ENCODE measurements at places on chromosomes 3 and 15.

DNA sequence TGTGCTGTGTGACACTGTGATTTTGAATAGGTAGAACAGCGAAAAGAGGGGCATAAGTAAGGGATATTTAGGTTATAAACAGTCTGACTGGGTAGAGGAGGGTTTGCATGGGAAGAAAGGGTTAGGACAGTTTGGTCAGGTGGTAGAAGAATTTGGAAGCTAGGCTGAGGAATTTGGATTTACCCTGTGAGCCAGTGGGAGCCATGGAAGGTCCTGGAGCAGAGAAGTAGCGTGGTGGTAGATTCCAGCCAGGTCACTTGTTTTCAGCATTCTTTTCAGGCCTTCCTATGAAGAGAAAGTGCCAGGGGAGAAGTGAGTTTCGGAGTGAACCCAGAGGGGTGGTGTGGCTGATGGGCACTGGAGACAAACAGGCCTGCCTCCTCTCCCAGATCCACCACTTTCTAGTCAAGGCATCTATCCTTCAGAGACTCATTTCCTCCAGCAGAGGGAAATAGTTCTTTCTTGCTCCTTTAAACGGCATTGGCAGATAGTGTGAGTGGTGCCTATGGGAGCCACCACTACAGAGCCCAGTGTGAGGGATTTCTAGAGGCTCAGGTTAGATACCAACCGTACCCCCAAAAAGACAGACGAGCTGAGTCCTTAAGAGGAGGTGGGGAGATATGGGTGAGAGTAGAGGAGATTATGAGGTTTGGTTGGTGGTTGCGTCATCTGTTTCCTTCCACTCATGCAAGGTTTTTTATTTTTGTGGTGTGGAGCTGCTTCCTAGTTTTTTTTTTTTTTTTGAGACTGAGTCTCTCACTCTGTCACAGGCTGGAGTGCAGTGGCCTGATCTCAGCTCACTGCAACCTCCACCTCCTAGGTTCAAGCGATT, 21.2 kb downstream of the PXK start:
- DNase-seq: no peak

DNA sequence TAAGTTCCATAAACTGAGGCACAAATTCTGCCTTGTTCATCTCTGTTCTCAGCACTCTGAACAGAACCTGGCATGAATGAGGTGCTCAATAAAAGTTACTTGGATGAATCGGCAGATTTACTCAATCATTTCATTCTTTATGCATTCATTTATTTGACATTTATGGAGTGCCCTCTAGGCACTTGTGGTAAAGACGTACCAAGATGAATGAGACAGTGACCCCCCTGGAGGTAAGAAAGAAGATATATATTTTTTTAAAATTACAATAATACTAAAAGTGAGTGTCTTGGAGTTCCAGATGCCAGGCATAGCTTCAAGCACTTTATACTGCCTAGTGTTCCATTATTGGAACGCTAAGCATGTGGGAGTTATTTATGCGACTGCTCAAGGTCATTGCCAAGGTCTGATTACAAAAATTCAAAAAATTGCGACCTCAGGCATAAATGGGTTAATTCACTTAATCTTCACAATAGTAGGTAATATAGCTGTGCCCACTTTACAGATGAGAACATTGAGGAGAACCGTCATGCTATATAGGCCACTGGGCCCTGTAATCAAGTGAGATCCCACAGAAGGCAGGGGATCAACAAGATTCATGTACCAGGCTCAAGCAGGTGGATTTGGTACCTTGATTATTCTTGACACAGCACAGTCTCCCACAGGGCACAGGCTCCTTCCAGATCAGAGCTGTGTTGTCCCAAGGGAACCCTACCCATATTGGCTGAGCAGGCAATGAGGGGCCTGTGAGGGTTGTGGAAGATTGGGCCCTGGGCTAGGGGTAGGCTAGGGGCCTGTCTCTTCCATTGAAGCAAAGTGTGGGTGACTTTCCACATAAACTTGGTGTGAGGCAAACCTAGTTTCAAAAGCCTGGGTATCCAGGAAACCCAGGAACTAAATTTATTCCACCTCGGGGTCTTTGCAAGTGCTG, 10.7 kb downstream of the XIRP1 start:
- DNase-seq: no peak

DNA sequence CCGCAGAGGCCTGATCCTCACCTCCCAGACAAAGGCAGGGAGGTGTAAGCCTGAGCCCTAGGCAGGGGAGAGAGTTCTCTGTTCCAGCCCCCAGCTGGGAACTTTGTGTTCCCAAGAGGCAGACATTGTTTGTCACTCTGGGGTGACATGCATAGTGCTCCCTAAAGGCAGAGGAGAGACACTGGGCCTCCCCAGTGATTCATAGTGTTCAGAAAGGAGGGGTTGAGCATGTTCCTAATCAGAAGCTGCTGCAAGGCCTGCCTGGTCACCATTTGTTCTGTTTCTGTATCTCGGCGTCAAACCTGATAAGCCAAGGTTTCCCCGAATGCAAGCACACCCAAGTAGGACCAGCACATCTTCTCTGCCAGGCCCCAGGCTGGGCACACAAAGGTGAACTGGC, 24.0 kb upstream of the SLC6A6 start:
- no peak for DNase-seq

GRCh38 chr15:93027413-93027812, 61.6 kb downstream of the RGMA start:
- DNase-seq: no peak

DNA sequence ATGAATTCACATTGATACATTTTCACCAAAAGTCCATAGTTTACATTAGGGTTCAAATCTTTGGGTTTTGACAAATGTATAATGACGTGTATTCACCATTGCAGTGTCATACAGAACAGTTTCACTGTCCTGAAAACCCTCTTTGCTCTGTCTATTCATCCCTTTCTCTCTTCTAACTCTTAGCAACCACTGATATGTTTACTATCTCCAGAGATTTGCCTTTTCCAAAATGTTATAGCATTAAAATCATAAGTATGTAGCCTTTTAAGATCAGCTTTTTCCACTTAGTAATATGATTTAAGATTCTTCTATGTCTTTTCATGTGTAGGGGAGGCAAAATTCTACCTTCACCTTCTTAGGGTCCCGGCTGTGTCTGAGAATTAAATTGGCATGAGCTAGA, 203.8 kb downstream of the TPRG1 start:
- no peak for DNase-seq

- DNase-seq: no peak
Measured at GRCh38 chr3:27591312-27592210, 107.4 kb upstream of the SLC4A7 start.

GRCh38 chr3:46001178-46001577, 5.6 kb upstream of the FYCO1 start:
- no peak for DNase-seq

DNA sequence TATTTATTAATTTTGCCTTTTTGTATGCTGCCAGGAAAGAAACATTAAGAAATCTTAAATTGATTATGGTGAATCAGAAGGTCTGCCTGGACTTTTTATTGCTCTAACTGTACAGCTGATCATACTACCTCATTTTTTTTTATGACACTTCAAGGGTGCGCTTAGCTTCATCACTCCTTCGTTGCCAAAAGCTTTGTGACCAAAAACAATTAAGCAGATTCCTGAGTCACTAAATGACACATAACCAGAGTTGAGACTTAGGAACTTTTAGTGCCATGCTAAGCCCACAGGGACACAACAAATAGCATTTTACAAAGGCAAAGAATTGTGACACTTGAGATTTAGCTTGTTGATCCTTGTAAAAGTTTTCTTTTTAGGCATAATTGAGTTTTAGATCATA, 4.9 kb downstream of the ADIPOQ start:
- no peak for DNase-seq

- DNase-seq: no peak
Measured at GRCh38 chr3:48614044-48614443, 4.6 kb upstream of the UQCRC1 start.

All from NCI-H187 treated with DMSO at 0.1 percent for 48 hours (cell line).